Stimulated activated CD8-positive, alpha-beta memory T cell treated with anti-CD3 and anti-CD28 coated beads, Interleukin-2, amount 100 ng/mL, for 1 hour (primary cell): ENCODE measurements at places on chromosomes 16 and 17.

DNA sequence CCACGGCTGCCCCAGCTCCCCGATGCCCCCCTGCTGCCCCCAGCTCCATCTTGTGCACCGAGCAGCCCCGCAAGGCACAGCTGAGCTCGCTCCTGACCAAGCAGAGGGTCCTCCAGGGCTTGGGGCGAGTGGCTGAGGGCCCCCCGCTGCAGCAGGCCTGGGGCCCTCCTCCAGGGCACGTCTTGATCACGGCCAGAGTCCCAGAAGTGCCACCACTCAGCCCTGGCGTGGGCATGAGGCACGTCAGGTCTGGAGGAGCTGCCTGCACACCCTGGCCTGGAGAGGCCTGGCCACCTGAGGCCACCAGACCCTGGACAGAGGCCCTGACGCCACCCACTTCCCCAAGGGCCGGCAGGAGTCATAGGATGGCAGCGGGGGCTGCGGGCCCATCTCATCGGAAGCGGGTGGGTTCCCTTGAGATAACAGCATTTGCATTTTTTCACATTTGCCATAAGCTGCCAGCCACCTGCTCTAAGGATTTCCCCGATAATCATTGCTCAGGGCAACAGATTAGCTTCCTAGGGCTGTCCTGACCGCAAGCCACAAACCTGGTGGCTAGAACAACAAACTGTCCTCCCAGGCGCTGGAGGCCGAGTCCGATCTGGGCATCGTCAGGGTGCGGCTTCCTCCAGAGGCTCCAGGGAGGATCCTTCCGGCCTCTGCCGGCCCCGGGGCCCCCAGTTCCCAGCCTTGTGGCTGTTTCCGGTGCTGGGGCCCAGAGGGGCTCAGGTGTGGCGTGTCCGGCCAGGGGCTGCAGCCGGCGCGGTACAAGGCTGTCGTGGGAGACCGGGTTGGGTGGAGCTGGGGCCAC is 23.9 kb upstream of the C1QTNF8 start:
- DNase-seq, result no peak

DNA sequence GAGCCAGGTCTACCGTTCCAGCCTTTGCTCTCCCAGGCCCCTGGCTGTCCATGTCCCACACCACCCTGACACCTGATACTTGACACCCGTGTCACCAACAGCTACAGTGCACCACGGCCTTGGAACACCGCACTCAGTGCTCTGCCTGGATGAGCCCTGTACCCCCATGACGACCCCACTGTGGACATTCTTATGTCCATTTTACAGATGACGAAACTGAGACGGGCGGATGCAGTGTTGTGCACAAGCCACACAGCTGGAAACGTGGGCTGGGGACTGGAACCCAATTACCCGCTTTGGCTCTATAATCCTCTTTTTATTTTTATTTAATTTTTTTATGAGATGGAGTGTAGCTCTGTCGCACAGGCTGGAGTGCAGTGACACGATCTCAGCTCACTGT is 83.6 kb upstream of the CBX4 start:
- no peak for DNase-seq

DNA sequence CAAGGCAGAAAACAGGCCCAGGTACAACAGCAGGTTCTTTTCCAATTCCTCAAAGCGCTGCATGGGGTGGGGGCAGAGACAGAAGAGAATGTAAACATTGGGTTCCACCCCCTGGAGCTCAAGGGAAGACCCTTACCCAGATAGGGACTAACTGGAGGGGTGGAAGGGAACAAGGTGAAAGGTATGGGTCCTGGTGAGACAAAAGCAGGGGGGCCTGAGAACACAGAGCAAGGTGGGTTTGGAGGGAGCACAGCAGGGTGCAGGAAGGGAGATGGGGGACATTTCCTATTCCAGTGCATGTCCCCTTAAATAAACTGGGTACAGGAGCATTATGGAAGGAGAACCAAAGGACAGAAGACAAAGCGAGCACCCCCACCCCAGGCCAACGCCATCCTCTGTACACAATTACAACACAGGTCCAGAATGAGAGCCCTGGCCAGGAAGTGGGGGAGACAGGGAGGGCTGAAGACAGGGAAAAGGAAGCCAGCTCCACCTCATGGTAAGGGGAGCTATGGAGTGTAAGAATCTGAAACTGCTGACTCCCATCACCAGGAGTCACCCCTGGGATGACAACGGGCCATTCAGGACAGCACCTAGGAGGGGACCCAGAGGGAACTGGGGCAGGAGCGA is 2.1 kb upstream of the CD2BP2 start:
- no peak for DNase-seq

DNA sequence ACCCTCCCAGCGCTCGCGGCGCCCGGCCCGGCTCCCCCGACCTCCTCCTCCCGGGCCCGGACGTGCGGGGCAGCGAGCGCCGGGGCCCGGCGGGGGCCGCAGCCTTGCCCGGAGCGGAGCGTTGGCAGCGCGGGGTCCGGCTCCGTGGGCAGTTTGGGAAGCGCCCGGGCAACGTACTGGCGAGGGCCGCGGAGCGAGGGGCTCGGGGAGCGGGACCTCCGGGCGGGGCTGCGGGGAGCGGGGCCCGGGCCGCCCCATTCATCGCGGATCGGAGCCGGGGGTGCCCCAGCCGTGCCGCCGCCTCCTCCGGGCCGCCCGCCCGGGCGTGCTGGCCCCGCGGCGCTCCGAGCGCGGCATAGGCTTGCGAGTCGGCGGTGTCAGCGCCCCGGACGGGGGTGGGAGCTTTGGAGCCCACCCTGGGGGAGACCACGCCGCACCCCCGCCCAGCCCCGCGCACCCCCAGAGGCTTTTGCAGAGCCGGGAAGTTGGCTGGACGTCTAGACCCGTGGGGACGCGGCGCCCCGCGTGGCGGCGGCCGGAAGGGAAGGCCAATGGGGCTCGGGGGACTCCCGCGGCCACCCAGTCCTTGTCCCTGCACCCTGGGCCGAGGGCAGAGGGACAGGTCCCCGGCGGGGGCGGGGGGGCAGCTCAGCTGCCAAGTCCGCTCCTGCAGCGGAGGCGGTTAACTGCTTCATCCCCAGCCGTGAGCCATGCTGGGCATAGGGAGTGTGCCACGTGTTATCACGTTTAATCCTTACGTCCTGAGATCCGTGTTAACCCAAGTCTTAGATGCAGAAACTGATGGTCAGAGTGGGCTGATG is 852 bp downstream of the ZNF469 start:
- DNase-seq, result no peak

GRCh38 chr17:69062860-69063581 is 2.3 kb upstream of the ABCA9 start:
- DNase-seq, result no peak

- no peak for DNase-seq
Measured at GRCh38 chr16:89670496-89671431, 13.1 kb downstream of the SPATA33 start.

- no peak for DNase-seq
Measured at GRCh38 chr16:48574140-48574539, 35.8 kb downstream of the N4BP1 start.

GRCh38 chr17:320809-321385 is 31.7 kb downstream of the RPH3AL start:
- no peak for DNase-seq

DNA sequence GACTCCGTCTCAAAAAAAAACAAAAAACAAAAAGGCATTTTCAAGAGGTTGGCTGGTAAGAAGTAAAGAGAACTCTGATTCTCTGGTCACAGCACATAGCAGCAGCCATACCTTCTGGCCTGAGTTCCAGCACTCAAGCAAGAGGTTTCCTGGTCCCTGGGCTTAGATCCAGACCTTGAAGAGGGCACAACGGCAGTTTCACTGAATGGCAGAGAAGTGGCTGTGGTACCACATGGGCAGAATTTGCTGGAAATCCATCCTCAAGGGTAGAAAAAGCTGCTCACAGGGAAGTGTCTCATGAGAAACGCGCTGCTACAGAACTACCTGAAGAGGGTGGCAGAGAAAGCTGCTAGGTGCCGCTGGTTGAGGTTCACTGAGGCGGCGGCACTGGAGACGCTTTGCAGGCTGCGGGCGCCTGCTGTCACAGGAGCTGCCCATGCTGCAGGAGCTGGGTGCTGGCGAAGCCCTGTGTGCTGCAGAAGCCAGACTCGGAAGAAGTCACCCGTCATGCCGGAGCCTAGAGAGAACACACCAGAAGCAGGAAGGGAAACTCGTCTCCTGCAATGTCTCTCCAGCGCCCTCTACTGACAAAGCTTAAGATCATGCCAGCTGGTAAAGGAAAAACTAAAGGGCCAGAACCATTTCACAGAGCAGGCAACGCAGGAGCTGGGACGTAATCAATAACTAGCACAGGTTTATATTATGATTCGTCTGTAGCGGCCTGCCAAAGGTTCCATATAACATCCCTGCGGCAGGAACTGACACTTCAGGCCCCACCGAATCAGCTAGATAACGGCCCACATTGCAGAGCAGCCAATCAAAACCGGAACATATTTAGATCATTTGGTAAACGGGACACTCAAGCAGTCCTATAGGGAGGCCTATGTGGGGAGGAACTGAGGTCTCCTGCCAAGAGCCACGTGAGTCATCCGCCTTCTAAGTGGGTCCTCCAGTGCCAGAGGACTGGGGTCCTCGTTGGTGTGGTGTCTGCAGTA is 5.4 kb upstream of the ZNF213 start:
- DNase-seq, result no peak

DNA sequence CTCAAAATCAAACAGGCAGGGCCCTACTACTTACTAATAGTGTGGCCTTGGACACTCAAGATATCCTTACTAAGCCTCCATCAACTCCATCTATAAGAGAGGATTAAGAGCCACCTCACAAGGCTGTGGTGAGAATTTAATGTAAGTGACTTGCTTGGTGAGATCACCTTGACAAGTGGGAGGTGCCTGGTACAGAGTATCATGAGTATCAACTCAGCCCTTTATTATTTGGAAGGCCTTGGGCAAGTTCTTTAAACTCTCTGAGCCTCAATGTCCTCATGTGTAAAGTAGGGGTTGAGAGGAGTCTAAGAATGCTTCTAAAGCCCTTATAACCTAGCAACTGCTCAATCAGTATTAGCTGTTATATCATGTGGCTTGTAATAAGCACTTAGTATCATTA is 15.0 kb downstream of the THUMPD1 start:
- no peak for DNase-seq

DNA sequence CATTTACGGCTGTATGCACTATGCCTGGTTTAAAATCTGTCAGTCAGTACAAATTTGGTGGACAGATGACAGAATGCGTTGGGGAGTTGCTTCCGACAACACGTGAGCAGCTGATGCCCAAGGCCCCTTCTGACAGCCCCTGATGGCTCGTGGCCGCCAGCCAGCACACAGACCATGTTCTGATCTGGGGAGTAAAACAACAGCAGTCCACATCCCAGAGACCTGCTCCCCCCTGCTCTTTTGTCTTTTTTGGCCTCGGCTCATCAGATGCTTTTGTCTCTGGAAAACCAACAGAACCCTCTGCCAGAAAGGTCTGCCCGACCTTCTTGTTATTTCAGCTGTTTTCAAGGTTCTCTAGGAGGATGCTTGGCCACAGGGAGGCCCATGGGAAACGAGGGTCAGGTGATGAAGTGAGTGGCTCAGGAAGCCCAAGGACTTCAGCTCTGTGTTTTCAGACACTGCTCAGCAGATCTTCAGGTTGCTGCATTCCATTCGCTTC is 10.8 kb downstream of the ARSG start:
- no peak for DNase-seq

- no peak for DNase-seq
Measured at GRCh38 chr16:1088295-1089170, 7.5 kb downstream of the C1QTNF8 start.

DNA sequence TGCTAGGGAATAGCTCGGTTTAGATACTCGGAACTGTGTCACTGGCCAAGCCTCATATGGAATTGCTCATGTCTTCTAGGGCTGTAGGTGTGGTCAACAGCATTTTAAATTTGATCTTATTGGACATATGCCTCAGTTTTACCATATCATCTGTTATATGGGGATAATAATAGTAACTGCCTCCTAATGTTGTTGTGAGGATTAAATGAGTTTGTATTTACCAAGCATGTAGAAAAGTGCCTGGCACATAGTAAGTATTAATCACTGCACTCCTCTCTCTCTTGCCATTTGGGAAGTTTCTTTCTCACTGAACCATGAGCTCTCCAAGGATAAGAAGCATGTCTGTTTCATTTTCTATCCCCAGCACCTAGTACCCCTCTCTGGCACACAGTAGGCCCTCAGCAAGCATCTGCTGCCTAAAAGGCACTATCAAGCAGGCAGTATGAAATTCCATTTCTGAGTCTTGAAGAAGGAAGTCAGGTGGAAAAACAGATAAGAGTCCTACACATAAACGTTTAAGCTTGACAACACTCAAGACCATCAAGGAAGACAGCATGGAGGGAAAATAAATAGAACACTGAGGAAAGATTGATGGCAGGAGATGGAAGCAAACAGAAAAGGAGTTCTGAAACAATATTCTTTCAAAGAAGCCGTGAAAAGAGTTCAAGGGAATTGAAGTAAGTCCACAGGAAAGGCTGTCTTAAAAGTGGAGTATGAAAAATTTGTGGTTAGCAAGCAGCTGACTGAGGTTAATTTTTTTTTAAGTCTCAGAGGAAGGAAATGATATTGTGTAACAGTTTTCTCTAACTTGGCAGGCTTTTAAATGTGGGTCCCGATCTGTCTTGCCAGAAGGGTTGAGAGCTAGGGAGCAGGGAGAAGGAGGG is 2.2 kb upstream of the ATP6V0A1 start:
- no peak for DNase-seq
